ENCODE measurements at places on chromosomes 1 and 21. TPM values are rescaled to one million over a fixed set of nuclear protein-coding genes. Genes with fewer than 3 reads are reported as not detected.
A peak's percentile ranks its signal among the peaks of the same experiment; 100 is the strongest.

GRCh38 chr1:203686091-203686632, 59.5 kb downstream of the ATP2B4 start:
- peaks cover 26% of the 10 kb centered on the region for H3K4me1 ChIP-seq
- peaks cover 89% of the 10 kb centered on the region for H3K36me3 ChIP-seq
- H3K4me3 ChIP-seq: no peak overlapping the region
- H3K27ac ChIP-seq: no peak overlapping the region

GRCh38 chr1:153035211-153035610, 4.2 kb downstream of the SPRR1B start:
- H3K4me3 ChIP-seq: no peak overlapping the region
- no peaks in the 10 kb centered on the region for H3K27me3 ChIP-seq
- H3K27ac ChIP-seq: no peak overlapping the region
- no peaks in the 10 kb centered on the region for H3K4me1 ChIP-seq
- no peak for DNase-seq
- H3K36me3 ChIP-seq: no peaks in the 10 kb centered on the region

The MEX3A gene
- total RNA-seq: 0.12 TPM

DNA sequence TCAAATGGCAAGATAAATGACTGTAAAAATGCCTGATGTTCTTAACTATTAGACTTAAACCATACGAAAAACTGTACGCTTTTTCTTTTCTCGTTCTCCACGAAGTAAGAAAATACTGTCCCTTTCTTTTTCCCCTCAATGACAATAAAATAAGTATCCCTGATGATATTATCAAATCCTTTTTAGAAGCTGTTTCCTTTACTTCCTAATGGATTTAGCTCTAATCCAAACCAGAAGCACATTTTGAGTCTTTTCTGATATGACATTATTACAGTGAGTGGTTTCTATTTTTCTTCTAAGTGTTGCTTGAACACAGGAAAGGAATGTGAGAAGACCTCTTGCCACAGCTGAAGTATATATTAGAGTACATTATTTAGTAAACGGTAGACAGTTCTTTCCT, 32.4 kb downstream of the DNM3 start:
- no peak overlapping the region for H3K27ac ChIP-seq
- H3K4me1 ChIP-seq: no peaks in the 10 kb centered on the region
- H3K4me3 ChIP-seq: no peak overlapping the region
- no peaks in the 10 kb centered on the region for H3K36me3 ChIP-seq
- DNase-seq: no peak

- H3K4me3 ChIP-seq: no peak overlapping the region
- no peaks in the 10 kb centered on the region for H3K36me3 ChIP-seq
- peaks cover 10% of the 10 kb centered on the region for H3K4me1 ChIP-seq
- H3K27ac ChIP-seq: peak overlapping the region; percentile 37
- peak; percentile 38 for DNase-seq
Measured at GRCh38 chr1:204959374-204959773, 83.6 kb upstream of the CNTN2 start.

The F13B gene
- not detected for total RNA-seq

The KRTAP10-9 gene
- total RNA-seq: not detected

The CLCA4 gene
- total RNA-seq: not detected

The MAN1C1 gene
- total RNA-seq: 23.4 TPM

The GLIS1 gene
- total RNA-seq: not detected

GRCh38 chr1:53122201-53122885, 20.1 kb downstream of the SLC1A7 start:
- no peaks in the 10 kb centered on the region for H3K27me3 ChIP-seq
- peak overlapping the region; percentile 75 for H3K27ac ChIP-seq
- no peak overlapping the region for H3K4me3 ChIP-seq
- H3K4me1 ChIP-seq: peaks cover 50% of the 10 kb centered on the region

DNA sequence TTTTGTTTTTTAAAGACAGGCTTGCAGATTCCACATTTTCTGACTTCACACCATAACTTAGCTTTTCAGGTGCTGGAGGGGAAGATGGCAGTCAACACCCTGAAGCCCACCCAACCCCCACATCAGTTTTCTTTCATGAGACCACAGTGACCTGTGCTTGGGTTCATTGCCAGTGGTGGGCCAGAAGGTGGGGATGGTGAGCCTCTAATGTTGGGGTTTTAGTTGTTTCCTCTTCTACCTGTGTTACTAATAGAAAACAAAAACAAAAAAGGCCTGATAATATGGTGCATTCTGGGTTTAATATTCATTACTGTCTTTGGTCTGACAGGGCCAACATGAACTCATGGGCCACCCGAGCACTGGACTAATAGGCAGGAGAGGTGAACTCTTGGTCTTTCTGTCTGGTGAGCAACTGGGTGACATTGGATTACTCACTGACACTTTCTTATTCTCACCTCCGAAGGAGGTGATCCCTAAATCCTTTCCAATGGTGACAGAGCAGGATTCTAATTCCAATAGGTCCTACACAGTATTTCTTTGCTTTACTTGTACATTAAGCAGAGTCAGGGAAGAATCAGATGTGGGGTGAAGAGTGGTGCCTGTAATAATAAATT, 132.8 kb downstream of the CLIC6 start:
- H3K27me3 ChIP-seq: no peaks in the 10 kb centered on the region
- no peak for DNase-seq
- H3K4me1 ChIP-seq: no peaks in the 10 kb centered on the region

GRCh38 chr21:41919666-41920398, 34.0 kb downstream of the C2CD2 start:
- H3K36me3 ChIP-seq: peaks cover 38% of the 10 kb centered on the region
- no peak overlapping the region for H3K27ac ChIP-seq
- no peak for DNase-seq

DNA sequence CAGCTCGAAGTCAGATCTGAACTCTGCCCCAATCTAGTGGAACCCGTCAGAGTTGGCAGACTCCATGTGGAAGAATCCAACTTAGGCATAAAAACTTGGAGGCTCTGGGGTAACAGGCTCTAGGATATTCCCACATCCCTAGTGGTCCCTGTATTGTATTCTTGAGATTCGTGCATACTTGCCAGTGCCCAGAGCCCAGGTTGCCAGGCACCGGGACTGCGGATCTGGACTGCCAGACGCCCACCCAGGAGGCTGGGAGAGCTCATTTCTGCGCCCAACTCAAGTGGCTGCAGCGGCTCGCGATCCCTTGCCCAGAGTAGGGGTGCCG, 1.1 kb downstream of the GRIK1 start:
- H3K4me3 ChIP-seq: no peak overlapping the region
- peaks cover 10% of the 10 kb centered on the region for H3K4me1 ChIP-seq
- no peak overlapping the region for H3K27ac ChIP-seq

- no peak for DNase-seq
- peak overlapping the region; percentile 82 for H3K27ac ChIP-seq
- no peak overlapping the region for H3K4me3 ChIP-seq
- H3K27me3 ChIP-seq: no peaks in the 10 kb centered on the region
Measured at GRCh38 chr1:8396786-8397406, 79.0 kb downstream of the SLC45A1 start.

DNA sequence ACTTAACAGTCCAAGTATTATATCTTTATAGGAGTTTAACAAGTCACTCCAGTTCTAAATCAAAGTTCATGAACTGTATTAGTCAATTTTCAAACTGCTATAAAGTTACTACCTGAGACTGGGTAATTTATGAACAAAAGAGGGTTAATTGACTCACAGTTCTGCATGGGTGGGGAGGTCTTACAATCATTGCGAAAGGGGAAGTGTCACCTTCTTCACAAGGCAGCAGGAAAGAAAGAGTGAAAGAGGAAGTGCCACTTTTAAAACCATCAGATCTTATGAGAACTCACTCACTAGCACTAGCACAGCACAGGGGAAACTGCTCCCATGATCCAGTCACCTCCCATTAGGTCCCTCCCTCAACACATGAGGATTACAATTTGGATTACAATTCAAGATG, 70.0 kb downstream of the CLCA4 start:
- H3K27ac ChIP-seq: no peak overlapping the region
- H3K36me3 ChIP-seq: no peaks in the 10 kb centered on the region
- no peak for DNase-seq
- H3K4me1 ChIP-seq: no peaks in the 10 kb centered on the region
- H3K27me3 ChIP-seq: no peaks in the 10 kb centered on the region

The KIAA1614 gene
- 5.3 TPM for total RNA-seq

The HAO2 gene
- not detected for total RNA-seq

DNA sequence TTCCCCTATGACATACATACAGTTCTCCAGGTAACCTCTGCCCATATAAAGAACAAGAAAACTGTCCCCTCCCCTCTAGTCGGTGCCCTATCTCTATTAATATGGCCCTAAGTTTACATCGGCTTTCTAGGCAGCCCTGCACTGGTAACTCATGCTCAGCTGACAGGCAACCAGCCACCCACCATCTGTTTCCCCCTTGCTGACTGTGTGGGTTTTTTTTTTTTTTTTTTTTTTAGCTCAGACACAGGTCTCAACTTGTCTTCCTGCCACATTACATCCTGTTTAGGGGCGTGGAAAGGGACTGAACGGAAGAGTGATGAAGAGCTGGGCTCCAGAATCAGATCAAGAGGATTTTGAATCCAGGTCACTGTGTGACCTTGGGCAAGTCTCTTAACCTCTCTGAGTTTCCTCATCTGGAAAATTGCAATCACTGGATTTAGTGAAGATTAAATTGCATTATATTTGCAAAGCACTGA, 14.0 kb downstream of the LAPTM5 start:
- no peak overlapping the region for H3K4me3 ChIP-seq
- H3K27ac ChIP-seq: no peak overlapping the region
- H3K4me1 ChIP-seq: no peaks in the 10 kb centered on the region
- H3K36me3 ChIP-seq: no peaks in the 10 kb centered on the region

The GBP2 gene
- 8.3 TPM for total RNA-seq

The LEFTY2 gene
- 0.73 TPM for total RNA-seq
